ENCODE measurements at places on chromosomes 4 and X. TPM values are rescaled to one million over a fixed set of nuclear protein-coding genes. Genes with fewer than 3 reads are reported as not detected.

Gene IL13RA2
- total RNA-seq, result not detected

DNA sequence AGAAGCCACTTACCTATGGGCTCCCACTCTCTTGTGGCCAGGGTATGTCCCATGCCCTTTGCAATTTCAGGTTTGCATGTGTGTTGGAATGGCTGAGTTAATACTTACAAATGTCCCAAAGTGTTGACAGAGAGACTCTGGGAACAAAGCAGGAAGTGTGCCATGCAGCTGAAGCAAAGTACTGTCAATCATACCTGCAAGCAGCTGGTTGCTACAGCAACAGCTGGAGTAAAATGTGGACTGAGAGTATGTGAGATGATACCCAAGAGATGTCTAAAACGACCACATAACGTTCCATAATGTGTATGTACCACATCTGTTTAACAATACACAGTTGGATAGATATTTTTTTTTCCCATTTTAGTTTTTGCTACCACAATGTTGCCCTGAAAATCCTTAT is 82.8 kb upstream of the CAMK2D start:
- no peak for ATAC-seq

DNA sequence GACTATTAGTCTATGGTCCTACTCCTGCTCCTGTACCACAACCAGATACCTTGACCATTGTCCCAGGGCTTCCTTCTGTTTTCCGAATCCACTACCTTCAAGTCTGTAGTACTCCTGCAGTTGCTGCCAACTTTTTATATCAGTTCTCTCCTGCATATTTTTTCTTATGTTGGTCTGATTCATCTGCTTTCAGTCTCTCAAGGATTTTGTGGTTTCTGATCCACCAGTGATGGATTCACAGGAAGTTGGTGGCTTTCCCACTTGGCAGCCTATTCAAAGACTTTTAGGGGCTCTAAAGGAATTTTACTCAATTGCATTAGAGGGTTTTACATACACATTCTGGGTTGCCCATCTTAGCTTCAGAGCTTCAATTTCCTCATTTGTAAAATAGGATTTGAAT is 23.6 kb downstream of the KIF4A start:
- no peak for ATAC-seq

- peak; percentile 74 for ATAC-seq
These were observed at the start of gene XK for GRCh38 chrX:37685381-37686359. Gene XK (plus strand): TSS chrX:37685791. CDS start chrX:37685962, 171 bp downstream.

Gene CXCL13
- 0.19 TPM for total RNA-seq

- no peak for ATAC-seq
These were observed 2.0 kb downstream of the SETD7 start for GRCh38 chr4:139553751-139554641.

DNA sequence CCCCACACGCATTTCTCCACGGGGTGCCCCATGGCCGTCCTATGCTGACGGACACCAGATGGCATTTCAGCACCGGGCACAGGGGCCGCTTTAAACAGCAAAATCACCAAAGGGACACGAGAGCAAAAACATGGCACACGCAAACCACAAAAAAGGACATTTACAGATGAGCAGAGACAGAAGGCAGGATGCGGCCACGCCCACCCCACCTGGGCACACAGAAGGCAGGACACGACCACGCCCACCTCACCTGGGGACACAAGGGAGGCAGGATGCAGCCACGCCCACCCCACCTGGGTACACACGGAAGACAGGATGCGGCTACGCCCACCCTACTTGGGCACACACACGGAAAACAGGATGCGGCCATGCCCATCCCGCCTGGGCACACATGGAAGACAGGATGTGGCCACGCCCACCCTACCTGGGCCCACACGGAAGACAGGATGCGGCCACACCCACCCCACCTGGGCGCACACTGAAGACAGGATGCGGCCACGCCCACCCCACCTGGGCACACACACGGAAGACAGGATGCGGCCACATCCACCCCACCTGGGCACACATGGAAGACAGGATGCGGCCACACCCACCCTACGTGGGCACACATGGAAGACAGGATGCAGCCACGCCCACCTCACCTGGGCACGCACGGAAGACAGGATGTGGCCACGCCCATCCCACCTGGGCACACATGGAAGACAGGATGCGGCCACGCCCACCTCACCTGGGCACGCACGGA is 69.1 kb downstream of the FAM53A start:
- no peak for ATAC-seq

DNA sequence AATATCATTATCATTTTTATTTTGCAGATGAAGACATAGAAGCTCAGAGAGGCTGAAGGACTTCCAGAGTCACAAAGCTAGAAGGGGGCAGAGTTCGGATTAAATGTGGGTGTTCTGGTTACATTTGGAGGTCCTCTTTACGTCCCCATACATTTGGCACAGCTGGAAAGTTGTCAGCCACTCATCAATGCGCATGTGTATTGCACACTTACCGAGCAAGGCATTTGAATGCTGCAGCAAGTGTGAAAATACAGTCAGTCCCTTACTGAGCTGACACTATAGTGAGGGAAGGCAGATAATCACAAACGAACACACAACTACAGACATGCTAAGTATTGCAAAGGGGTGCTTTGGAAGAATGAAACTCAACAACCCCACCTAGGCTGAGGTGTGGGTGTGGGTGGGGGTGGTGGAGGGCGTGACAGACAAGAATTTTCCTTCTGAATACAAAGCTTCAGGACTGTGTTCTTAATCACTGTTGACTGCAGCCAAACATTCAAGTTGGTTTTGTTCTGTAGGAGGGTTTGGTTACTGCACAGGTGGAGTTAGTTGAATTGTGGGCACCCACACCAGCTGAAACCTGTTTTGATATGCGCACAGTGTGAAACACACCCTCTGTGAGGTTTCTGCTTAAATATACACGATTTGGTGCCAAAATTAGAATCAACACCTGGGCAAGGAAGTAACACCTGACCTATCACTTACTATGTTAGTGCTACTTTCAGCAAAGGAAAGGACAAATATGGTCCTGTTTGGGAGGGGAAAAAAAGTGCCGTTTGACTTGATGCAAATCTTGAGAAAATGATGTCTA is 72.4 kb downstream of the COQ2 start:
- peak; percentile 72 for ATAC-seq

DNA sequence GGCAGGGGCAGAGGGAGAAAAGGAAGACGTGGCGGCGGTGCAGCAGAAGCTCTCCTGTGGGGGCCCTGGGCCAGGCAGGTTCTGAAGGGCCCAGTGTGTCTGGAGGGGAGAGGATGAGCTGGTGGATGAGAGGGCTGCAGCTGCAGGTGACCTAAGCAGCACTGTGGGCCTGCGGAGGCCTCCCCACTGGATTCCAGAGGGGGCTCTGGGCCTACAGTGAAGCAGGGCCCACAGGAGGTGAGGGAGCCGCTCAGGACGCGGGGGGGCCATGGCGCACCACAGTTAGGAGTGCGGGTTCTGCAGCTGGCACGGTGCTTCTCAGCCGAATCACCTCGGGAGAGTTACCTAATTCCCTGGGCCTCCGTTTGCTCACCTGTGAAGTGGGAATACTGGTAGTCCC is 10.5 kb downstream of the ABLIM2 start:
- no peak for ATAC-seq

GRCh38 chr4:182880387-182881356 is 36.5 kb downstream of the DCTD start:
- ATAC-seq, result no peak

DNA sequence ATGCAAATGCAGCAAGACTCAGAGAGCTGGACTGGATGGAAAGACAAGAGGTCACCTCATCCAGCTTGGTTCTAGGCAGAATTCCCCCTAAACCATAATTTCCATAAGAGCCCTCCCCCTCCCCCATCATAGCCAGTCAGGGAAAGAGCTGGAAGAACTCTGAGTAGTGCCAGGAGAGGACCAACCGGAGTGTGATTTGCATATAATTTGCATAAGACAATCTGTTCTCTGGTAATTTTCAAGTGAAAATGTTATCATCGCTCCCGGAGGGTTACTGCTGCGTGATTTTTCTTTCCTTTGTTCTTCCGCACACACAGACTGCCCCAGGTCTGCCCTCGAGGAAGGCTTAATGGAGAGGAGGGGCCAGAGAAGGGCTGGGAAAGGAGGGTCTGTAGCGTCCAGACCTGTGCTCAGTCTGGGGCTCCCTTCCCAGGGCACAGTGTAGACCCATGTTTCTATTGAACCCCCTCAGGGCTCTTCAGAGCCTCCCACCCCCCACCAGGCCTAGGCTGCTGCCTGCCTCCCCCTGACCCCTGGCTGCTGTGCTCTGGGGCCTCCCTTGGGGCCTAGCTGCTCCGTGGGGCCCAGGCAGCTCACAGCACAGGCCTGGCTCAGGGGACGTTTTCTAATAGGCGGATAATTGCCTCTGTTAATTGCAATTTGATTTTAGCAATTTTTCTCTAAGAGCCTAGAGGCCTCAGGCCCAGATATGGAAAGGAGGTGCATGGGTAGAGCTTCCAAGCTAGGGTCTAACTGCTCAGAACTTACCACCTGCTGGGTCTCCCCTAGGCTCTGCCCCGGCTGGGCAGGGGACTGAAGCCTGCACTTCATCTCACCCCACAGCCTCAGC is 90.4 kb upstream of the PJA1 start:
- no peak for ATAC-seq

Gene CNGA1
- total RNA-seq, result not detected

- ATAC-seq, result no peak
These were observed 3.9 kb downstream of the UBA1 start for GRCh38 chrX:47197526-47197925.

DNA sequence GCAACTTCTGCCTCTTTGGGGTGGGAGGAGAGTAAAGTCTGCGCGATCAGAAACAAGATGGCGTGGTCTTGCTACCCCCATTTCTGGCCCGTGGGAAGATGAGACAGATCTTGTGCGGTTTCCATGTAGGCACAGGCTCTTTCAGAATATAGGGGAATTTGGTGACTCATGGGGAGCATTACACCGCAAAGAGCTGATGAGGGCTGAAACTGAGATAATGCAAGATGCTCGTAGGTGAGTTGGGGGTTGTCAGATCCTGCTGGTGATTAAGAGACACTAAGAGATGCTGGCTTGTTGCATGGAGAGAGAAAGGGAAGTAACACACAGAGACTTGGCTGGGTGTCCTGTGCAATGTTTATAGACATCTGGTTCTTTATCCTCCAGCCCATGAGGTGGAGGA is 1.5 kb downstream of the EVC start:
- ATAC-seq, result peak; percentile 80

Gene ADGRG4
- not detected for total RNA-seq

DNA sequence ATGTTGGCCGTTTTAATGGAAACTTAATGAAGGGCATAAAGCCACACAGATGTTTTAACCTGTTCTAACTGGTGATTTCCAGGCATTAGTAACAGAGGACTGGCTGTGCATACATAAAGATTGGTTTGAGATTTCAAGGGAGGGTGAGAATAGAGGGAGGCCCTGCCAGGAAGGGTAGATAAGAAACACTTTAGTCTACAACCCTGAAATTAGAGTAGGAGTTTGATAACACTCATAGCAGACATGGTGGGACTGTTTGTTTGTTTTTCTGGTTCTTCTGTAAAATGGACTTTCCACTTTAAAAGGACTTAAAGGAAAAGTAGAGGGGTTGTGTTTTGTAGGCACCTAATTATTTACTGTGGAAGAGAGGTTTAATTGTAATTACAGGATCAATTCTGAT is 16.2 kb downstream of the SLC4A4 start:
- no peak for ATAC-seq

DNA sequence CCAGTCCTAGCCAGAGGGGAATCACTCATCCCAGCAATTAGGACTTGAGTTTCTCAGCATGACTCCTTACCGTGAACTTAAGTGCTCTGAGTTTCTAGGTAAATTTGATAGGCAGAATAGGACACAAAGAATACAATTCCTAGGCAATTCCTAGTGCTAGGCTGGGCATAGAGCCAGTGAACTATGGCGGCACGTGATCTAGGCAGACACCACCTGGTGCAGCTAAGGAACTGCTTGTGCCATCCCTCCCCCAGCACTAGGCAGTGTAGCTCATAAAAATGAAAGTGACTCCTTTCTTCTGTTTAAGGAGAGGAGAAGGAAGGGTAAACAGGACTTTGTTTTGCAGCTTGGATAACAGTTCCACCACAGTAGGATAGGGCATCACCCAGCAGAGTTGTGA is 736.3 kb upstream of the PCDH7 start:
- ATAC-seq, result no peak

Gene AFP
- total RNA-seq, result not detected

DNA sequence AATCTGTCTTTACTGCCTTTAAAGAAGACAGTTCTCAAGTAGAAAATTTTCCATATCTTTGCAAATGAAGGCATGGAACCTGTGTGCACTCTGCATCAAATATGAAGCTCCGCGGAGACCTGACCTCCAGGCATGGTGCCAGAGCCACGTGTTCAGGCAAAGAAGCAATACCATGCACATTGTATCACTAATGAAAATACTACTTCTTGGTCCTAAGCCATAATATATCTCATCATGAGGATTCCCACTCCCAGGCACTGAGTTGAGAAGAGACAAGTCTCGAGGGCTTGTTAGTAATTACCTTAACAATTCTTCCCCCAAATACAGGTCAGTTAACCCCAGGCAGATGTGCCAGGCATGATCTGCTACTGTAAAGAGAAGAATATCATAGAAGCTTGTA is 56.7 kb downstream of the PCDH19 start:
- no peak for ATAC-seq

DNA sequence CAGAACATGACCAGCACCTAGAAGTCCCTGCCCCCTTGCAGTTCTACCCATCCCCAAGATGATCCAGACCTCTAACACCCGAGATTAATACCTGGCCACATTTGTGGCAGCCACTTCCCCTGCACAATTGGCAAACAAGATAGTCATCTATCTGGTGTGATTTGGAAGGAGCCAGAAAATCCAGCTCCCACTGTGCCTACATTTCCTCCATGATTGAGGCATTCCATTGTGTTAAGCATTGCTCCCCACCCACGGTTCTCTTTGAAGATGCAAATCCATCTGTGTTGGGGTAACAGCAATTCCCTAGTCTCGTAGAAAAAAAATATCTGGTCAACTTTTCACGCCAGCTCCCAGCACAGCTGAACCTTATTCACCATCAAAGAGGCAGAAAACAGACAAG is 405.0 kb downstream of the BCOR start:
- no peak for ATAC-seq

Data from activated T-helper 17 cell treated with anti-CD3 and anti-CD28 coated beads, Interleukin-2, amount 50 U/mL, for 72 hours (primary cell).